Neural crest cell (in vitro differentiated cells): ENCODE measurements at places on chromosomes 5 and 9. TPM values are rescaled to one million over a fixed set of nuclear protein-coding genes. Genes with fewer than 3 reads are reported as not detected.

Gene LCN2
- not detected in 2 replicates for total RNA-seq

Gene HAUS6
- total RNA-seq = 36.2 and 36.7 TPM in 2 replicates

DNA sequence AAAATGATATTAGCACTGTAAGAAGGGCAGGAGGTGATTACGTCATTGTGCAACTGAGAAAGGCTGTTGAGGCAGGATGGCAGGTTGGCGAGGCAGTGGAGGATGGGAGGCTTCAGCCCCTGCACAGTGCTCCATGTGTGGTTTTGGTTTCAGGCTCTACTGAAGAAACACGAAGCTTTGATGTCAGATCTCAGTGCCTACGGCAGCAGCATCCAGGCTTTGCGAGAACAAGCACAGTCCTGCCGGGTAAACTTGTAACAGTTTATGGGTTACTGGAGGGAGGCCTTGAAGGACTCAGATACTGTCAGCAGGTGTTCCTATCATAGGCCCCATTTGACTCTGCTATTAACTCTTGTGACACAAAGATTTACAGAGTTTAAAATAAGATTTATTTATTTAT lies 35.1 kb downstream of the SPTAN1 start:
- no peak for DNase-seq

Gene SH3TC2
- total RNA-seq = 8.5 and 9.3 TPM in 2 replicates
